RKO (cell line): ENCODE measurements at places on chromosomes 13 and 19.

GRCh38 chr19:17049711-17050280, 23.2 kb upstream of the CPAMD8 start:
- no peak for DNase-seq

GRCh38 chr19:32392901-32393300, 12.7 kb upstream of the DPY19L3 start:
- DNase-seq, result no peak

DNA sequence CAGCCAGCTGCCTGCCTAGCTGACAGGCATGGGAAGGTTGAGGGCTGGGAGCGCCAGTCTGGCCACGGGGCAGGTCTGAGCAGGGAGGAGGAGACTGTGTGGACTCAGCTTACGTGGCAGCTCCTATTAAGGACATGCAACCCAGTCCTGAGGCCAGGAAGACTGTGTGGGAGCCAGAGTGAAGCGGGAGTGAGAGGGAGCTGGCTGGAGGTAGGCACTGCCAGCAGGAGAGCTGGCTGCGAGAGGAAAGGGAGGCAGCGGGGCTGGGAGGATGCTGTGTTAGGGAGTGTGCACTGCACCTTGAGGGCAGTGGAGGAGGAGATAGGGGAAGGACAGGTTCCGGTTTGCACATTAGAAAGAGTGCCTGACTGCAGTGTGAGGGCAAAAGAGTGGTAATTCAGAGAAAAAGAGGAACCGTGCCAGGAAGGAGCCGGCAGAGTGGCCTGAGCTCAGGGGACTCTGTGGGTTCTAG, 99.2 kb downstream of the SLC7A1 start:
- no peak for DNase-seq

DNA sequence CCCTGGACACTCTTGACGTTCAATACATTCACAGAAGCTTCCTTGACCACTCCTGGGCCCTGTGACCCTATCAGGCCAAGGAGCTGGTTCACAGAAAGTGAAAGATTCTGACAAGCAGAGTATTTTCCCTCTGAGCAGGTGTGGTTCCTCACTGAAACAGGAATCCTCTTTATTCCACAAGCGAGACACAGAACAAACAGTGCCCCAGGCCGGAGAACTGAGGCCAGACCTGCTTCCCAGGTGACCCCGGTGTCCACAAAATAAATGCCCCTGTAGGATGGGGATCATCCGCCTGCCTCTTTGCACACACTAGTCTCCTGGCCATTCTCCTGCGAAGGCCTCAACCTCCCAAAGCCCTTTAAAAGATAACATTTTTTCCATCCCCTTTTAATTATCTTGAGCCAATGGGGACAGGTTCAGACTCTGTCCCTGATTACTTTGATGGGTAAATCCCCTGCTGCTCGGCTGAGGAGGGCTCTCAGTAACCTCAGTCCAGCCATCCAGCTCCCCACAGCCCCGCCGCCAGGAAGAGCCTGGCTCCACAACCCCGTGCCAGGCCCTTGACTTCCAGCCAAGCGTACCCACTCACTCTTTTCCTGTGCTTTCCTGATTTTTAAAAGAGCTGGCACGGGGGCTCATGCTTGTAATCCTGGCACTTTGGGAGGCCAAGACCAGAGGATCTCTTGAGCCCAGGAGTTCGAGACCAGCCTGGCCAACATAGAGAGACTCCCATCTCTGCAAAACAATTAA, 129.1 kb downstream of the FOXO1 start:
- no peak for DNase-seq

- no peak for DNase-seq
Observed at GRCh38 chr13:36548129-36548528, 115.8 kb downstream of the CCNA1 start.

- DNase-seq, result peak; percentile 75
Observed at GRCh38 chr19:52343548-52343947, 7.5 kb downstream of the ZNF610 start.

- DNase-seq, result no peak
Observed at GRCh38 chr13:113046883-113047244, 58.7 kb upstream of the F7 start.

GRCh38 chr19:14107581-14108461, 9.7 kb downstream of the PRKACA start:
- DNase-seq, result peak; percentile 42

DNA sequence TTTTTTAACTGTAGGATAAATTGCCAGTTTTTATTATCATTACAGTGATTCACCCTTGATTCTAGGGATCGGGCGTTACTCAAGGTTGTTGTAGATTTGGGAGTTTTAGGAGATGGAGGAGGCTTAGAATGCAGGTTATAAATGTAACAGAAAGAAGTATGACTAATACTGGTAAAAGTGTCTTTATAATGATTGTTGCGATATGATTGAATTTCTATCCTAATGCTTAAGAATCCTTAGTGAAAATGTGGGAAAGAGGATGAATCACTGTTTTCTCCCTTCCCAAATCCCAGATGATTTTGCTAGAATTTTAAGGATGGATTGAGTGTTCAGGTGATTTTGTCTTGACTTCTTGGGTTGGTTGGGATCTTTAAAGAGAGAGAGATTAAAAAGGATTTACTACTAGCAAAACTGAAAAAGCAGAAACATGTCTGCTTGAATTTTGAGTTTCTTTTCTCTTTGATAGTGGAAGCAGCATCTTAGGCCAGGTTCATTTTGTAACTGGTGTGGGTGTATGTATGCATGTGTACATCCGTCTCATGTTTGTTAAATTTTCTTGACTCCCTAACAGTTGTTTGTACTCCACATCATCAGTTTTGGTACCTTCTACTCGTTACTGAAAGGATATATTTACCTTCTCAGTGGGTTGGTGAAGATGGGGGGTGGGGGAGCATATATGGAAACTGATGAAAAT, 25.9 kb downstream of the ARHGAP35 start:
- no peak for DNase-seq

- no peak for DNase-seq
Observed at GRCh38 chr13:20938302-20938701, 35.8 kb upstream of the XPO4 start.

DNA sequence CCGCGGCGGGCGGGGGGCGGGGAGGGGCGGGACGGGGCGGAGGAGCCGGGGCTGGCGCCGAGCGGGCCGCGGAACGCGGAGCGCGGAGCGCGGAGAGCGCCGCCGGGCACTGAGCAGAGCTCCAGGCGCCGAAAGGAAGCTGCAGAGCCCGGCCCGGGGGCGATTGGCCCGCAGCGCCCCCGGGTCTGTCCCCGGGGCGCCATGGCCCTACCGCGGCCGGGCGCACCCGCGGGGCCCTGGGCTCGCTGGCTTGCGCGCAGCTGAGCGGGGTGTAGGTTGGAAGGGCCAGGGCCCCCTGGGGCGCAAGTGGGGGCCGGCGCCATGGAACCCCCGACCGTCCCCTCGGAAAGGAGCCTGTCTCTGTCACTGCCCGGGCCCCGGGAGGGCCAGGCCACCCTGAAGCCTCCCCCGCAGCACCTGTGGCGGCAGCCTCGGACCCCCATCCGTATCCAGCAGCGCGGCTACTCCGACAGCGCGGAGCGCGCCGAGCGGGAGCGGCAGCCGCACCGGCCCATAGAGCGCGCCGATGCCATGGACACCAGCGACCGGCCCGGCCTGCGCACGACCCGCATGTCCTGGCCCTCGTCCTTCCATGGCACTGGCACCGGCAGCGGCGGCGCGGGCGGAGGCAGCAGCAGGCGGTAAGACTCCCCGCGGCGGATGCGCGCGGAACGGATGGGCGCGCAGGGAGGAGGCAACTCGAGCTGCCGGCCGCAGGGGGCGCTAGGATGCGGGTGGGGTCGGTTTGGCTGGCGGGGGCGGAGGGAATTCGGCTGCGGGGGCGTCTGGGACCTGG, at the start of gene PDE4A:
PDE4A (plus strand) TSS at position 95 of the 796 bp plus-strand sequence; CDS start at position 322, 227 bp downstream.
- no peak for DNase-seq

DNA sequence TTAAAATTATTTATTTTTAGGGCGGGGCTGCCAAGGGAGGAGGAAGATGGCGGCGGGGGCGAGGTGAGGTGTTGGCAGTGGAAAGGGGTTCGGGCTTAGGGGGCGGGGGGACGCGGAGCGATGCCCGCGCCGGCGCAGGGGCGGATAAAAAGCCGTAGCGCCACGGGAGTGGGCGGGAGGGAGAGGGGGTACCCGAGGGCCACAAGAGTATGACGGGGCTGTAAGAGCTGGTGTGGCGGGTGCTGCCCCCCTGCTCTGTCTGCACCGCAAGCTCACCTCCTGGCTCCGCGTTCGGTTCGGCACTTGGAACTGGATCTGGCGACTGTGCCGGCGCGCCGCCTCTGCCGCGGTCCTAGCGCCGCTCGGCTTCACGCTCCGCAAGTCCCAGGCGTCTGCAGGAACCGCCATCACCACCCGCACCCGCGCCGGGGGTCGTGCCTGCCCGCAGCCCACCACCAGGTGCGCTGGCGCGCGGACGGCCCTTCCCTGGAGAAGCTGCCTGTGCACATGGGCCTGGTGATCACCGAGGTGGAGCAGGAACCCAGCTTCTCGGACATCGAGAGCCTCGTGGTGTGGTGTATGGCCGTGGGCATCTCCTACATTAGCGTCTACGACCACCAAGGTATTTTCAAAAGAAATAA, 265.2 kb upstream of the SGCG start:
- no peak for DNase-seq

- no peak for DNase-seq
Observed at GRCh38 chr13:41515491-41516139, 58.3 kb downstream of the RGCC start.

GRCh38 chr19:12544401-12544876, 6.8 kb downstream of the ZNF564 start:
- no peak for DNase-seq

DNA sequence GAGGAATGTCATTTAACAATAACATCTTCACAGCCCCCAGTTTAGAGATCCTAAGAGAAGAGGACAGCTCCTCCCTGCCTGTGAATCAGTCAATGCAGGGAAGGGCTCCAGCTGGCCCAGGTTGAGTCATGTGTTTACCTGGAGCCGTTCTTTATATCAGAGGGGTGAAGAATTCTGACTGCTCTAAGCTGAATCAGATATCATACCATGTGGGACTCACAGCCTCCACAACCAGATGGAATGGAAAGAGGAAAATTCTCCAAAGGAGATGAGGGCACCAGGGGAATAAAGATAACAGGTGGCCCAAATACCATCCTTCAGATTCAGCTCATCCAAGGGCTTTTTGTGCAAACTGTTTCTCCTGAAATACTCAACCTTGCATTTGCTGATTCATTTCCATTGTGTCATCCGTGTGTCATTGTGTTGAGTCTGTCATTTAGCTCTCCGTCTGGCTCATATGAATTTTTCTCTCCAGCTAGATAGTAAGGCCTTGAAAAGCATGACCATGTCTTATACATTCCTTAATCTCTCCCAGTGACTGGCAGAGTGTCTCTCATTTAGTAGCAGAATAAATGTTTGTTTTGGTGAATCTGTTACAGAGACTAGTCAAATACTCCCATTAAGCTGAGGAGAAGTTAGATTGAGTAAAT, 217.9 kb downstream of the RFC3 start:
- DNase-seq, result peak; percentile 73

GRCh38 chr19:29760752-29761502, 45.9 kb upstream of the C19orf12 start:
- no peak for DNase-seq

GRCh38 chr13:90427322-90428272, 919.9 kb upstream of the MIR17HG start:
- DNase-seq, result no peak

- no peak for DNase-seq
Observed at GRCh38 chr19:38190061-38190460, 34.0 kb downstream of the DPF1 start.

DNA sequence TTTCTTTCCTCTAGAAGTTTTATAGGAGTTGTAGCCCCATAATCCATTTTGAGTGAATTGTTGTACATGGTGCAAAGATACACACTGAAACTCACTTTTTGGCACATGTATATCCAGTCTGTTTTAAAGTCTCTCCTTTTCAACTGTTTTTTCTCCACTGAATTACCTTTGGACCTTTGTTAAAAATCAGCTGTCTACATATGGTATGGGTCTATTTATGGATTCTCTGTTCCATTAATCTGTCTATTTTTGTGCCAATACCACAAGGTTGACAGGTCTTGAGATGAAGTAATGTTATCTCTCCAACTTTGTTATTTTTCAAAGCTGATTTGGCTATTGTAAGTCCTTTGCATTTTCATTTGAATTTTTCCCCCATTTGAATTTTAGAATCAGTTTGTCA, 4.7 kb downstream of the HNRNPA1L2 start:
- DNase-seq, result no peak

- peak; percentile 43 for DNase-seq
Observed at GRCh38 chr13:97810152-97810551, 143.3 kb upstream of the IPO5 start.

DNA sequence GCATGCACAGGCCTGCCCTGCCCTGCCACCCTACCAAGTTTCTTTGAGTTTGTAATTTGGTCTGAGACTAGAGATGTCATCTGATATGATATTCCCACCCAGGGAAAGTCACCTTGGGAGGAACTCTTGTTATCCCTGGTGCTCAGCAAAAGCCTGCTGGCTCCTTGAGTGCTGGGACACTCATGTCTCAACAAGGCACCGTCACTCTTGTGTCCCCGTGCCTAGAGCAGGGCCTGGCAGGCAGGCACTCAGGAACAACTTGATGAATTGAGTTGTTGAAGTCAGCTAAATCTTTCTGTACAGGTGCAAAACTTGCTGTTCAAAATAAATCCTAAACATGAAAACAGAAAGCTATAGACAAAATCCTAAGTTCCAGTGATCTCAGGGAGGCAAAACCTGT, 345.4 kb downstream of the KCNRG start:
- DNase-seq, result no peak

GRCh38 chr19:40508739-40509260, 42.0 kb downstream of the SPTBN4 start:
- no peak for DNase-seq
